ENCODE measurements at places on chromosomes 2 and 18.

GRCh38 chr2:207692206-207693065 is 19.0 kb upstream of the CCNYL1 start:
- H3K27ac ChIP-seq, result no peak overlapping the region
- H3K36me3 ChIP-seq, result no peaks in the 10 kb centered on the region
- peaks cover 3% of the 10 kb centered on the region for H3K4me1 ChIP-seq

DNA sequence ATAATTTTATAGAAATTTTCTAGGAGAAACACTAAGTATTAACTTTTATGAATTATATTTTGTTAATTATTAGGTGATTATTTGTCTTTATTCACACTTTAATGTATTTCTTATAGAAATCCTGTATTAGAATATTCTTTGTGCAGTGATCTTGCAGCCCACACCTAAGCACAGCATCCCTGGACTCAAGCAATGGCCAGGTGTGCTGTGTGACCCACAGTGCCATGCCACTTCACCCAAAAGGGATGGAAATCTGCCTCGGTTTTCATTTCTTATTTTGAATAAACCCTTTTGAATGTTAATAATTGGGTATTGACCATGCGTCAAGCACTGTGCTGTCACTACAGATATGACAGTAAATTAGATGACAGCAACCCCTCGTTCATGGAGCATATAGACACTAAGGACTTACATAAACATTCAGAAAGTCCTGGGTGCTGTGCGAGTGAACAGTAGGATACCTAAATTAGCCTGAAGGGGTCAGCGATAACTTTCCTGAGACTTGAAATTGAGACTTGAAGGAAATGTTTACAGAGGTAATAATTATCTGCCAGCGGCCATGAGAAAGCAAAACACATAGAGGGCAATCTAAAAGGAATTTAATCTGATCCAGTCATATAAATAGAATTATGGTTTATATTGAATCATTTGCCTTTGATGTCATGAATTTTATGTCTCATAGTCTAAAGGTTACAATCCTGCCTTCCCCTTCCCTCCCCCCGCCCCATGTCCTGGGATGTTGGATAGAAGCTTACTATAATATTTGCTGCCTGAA is 52.7 kb upstream of the CALCRL start:
- H3K4me1 ChIP-seq, result no peaks in the 10 kb centered on the region
- no peaks in the 10 kb centered on the region for H3K27me3 ChIP-seq
- H3K36me3 ChIP-seq, result no peaks in the 10 kb centered on the region
- no peak overlapping the region for H3K4me3 ChIP-seq
- DNase-seq, result no peak
- H3K27ac ChIP-seq, result no peak overlapping the region

- H3K4me1 ChIP-seq, result peaks cover 26% of the 10 kb centered on the region
- no peak overlapping the region for H3K4me3 ChIP-seq
- no peaks in the 10 kb centered on the region for H3K36me3 ChIP-seq
- no peak for DNase-seq
Observed at GRCh38 chr2:121539750-121540469, 9.2 kb downstream of the RNU4ATAC start.

- peaks cover 6% of the 10 kb centered on the region for H3K36me3 ChIP-seq
- peak overlapping the region; percentile 21 for H3K27ac ChIP-seq
- DNase-seq, result no peak
Observed at GRCh38 chr2:63124850-63125249, 74.2 kb downstream of the OTX1 start.

- peaks cover 8% of the 10 kb centered on the region for H3K4me1 ChIP-seq
- H3K27me3 ChIP-seq, result no peaks in the 10 kb centered on the region
- H3K27ac ChIP-seq, result no peak overlapping the region
Observed at GRCh38 chr18:13003466-13003896, 12.3 kb downstream of the CEP192 start.

DNA sequence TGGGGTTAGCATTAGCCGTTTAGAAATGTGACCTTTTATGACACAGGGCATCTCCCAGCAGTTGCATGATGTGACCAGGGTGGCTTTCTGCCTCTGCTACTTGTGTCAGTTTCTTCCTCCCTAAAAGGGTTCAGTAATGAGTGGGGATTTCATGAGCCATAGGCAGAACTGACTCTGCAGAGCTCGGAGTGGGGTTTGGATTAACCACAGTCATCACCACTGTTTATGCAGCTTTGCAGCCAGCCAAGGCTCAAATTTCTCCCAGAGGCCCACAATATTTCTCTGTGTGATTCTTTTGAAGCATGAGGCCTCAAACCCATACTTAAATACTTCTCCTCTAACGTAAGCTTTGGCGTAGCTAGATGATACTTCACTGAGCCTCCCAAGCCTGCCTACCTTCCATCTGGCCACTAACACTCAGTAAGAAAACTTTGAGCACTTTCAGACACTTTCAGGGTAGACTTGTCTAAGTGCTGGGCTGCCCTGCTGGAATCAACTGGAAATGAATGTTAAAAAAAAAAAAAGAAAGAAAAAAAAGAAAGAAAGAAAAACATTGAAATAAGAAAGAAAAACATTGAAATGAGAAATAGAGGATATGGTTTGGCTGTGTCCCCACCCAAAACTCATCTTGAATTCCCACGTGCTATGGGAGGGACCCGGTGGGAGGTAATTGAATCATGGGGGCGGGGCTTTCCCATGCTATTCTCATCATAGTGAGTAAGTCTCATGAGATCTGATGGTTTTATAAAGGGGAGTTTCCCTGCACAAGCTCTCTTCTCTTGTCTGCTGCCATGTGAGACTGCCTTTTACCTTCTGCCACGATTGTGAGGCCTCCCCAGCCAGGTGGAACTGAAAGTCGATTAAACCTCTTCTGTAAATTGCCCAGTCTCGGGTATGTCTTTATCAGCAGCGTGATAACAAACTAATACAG is 11.5 kb upstream of the LAPTM4A start:
- peaks cover 3% of the 10 kb centered on the region for H3K27me3 ChIP-seq
- no peak overlapping the region for H3K4me3 ChIP-seq
- DNase-seq, result no peak
- H3K27ac ChIP-seq, result peak overlapping the region; percentile 38
- H3K4me1 ChIP-seq, result peaks cover 2% of the 10 kb centered on the region

- H3K4me1 ChIP-seq, result no peaks in the 10 kb centered on the region
- no peaks in the 10 kb centered on the region for H3K36me3 ChIP-seq
- H3K27ac ChIP-seq, result no peak overlapping the region
- no peak for DNase-seq
- no peak overlapping the region for H3K4me3 ChIP-seq
- peaks cover 6% of the 10 kb centered on the region for H3K27me3 ChIP-seq
Observed at GRCh38 chr2:225479386-225479785, 79.9 kb downstream of the NYAP2 start.

DNA sequence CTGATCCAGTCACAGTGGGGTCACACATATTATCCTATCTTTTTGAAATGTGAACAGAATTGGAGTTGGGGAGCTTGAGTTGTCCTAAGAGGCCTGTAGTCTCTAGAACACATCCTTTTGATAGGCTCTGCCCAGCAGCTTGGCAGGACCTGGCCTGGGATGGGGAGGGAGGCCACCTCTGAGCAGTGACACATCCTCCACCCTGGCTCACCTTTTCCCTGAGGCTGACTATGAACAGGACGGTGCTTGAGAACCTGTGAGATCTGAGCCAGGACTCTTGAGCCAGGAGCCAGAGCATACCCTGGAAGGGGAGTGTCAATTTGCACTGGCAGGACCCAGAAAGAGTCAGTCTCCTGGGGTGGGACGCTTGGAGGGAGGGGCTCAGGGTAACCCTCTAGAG is 17.7 kb upstream of the ATP6V1B1 start:
- H3K27me3 ChIP-seq, result peaks cover 23% of the 10 kb centered on the region
- no peaks in the 10 kb centered on the region for H3K36me3 ChIP-seq
- no peaks in the 10 kb centered on the region for H3K4me1 ChIP-seq
- no peak overlapping the region for H3K27ac ChIP-seq
- no peak overlapping the region for H3K4me3 ChIP-seq
- DNase-seq, result no peak

GRCh38 chr2:74334931-74335333 is 8.3 kb downstream of the SLC4A5 start:
- peak; percentile 71 for DNase-seq
- no peaks in the 10 kb centered on the region for H3K27me3 ChIP-seq
- peaks cover 7% of the 10 kb centered on the region for H3K36me3 ChIP-seq
- no peaks in the 10 kb centered on the region for H3K4me1 ChIP-seq
- H3K4me3 ChIP-seq, result no peak overlapping the region
- no peak overlapping the region for H3K27ac ChIP-seq

GRCh38 chr2:239809391-239809790 is 215.8 kb downstream of the NDUFA10 start:
- no peak for DNase-seq
- no peak overlapping the region for H3K4me3 ChIP-seq
- H3K4me1 ChIP-seq, result no peaks in the 10 kb centered on the region
- H3K36me3 ChIP-seq, result no peaks in the 10 kb centered on the region

DNA sequence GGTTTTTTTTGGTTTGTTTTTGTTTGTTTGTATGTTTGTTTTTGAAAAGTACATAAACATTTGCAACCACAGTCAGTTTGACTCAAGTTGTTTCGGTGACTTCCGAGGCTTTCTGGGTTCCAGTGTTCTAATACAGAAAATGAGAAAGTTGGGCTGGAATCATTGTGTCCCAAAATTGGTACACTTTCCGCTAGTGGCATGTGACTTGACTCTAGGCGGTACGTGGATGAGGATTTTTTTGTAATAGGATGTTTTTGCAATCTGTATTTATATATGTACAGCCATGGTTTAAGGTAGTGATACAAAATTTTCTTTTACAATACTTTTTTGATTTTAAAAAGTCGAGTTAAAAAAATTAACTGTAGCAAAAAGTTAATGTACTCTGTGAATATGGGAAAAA is 1.7 kb downstream of the MFF start:
- no peak for DNase-seq
- H3K4me1 ChIP-seq, result peaks cover 12% of the 10 kb centered on the region
- peak overlapping the region; percentile 14 for H3K4me3 ChIP-seq
- no peaks in the 10 kb centered on the region for H3K27me3 ChIP-seq
- H3K36me3 ChIP-seq, result peaks cover 4% of the 10 kb centered on the region

DNA sequence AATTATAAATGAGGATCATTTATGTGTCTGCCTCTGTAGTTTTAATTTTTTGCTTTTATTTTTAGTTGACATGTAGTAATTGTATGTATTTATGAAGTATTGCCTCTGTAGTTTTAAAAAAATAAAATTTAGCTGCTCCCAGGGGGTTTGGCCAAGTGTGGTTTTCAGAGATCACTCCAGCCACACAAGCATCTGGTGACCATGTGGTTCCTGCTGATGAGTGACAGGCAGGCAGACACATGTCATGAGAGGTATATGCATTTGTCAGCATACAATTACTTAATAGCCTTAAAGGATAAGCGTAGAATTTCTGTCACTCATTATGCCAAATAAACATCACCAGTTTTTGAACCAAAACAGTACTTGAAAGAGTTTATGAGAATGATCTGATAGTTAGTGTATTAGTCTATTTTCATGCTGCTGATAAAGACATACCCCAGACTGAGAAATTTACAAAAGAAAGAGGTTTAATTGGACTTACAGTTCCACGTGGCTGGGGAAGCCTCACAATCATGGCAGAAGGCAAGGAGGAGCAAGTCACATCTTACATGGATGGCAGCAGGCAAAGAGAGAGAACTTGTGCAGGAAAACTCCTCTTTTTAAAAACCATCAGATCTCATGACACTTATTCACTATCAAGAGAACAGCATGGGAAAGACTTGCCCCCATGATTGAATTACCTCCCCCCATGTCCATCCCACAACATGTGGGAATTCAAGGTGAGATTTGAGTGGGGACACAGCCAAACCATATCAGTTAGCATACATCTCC is 29.6 kb downstream of the MREG start:
- H3K4me3 ChIP-seq, result peak overlapping the region; percentile 8
- peaks cover 20% of the 10 kb centered on the region for H3K4me1 ChIP-seq
- H3K36me3 ChIP-seq, result peaks cover 23% of the 10 kb centered on the region
- H3K27ac ChIP-seq, result no peak overlapping the region

- H3K27ac ChIP-seq, result no peak overlapping the region
- no peaks in the 10 kb centered on the region for H3K4me1 ChIP-seq
- H3K36me3 ChIP-seq, result peaks cover 11% of the 10 kb centered on the region
- no peak for DNase-seq
Observed at GRCh38 chr18:56812674-56813073, 161.5 kb downstream of the WDR7 start.
